HFFc6 (cell line): ENCODE measurements at places on chromosomes 7 and 10. TPM values are rescaled to one million over a fixed set of nuclear protein-coding genes. Genes with fewer than 3 reads are reported as not detected.
A peak's percentile ranks its signal among the peaks of the same experiment; 100 is the strongest.

DNA sequence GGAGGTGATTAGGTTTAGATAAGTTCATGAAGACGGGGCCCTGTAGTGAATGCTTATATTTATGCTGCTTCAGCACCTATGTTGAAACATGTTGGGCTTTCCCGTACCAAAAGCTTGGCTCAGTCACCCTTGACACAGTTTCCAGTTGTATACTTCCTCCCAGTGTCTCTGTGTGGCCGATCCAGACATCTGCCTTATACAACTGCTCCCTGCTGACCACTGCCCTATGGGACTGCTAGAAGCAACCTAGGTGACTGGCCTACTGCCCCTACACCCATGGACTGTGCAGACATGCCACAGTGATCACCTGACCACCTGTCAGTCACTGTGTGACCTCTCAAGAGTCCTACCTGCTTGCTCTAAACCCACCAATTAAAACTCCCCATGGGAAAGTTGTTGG lies 22.6 kb upstream of the TSPAN13 start:
- DNase-seq, result no peak

GRCh38 chr10:75828413-75828812 lies 397.0 kb downstream of the LRMDA start:
- DNase-seq, result no peak

GRCh38 chr7:79272066-79272669 lies 181.3 kb downstream of the MAGI2 start:
- peak; percentile 36 for DNase-seq

GRCh38 chr7:126486806-126487205 lies 765.9 kb downstream of the GRM8 start:
- no peak for DNase-seq

- DNase-seq, result no peak
These were observed 3.4 kb downstream of the C10orf53 start for GRCh38 chr10:49682879-49683278.

DNA sequence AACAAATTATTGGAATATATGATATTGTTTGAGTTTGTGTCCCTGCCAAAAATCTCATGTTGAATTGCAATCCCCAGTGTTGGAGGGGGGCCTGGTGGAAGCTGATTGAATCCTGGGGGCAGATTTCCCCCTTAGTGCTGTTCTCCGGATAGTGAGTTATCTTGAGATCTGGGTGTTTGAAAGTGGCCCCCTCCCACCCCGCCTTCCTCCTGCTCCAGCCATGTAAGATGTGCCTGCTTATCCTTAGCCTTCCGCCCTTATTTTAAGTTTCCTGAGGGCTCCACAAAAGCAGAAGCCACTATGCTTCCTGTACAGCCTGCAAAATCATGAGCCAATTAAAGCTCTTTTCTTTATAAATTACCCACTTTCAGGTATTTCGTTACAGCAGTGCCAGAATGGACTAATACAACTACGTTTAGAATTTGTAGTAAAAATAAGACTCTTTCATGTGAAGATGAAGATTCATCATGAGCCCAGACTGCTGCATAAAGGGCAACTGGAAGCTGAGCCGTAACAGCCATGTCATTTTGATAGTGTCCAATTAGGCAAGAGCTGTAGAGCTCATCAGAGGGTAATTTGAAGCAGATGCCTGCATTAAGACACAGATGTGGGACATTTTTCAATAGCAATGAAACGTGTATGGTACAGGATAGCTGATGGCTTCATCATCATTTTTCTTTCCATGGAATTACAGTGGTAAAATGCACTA lies 1007.2 kb downstream of the REEP3 start:
- DNase-seq, result no peak

DNA sequence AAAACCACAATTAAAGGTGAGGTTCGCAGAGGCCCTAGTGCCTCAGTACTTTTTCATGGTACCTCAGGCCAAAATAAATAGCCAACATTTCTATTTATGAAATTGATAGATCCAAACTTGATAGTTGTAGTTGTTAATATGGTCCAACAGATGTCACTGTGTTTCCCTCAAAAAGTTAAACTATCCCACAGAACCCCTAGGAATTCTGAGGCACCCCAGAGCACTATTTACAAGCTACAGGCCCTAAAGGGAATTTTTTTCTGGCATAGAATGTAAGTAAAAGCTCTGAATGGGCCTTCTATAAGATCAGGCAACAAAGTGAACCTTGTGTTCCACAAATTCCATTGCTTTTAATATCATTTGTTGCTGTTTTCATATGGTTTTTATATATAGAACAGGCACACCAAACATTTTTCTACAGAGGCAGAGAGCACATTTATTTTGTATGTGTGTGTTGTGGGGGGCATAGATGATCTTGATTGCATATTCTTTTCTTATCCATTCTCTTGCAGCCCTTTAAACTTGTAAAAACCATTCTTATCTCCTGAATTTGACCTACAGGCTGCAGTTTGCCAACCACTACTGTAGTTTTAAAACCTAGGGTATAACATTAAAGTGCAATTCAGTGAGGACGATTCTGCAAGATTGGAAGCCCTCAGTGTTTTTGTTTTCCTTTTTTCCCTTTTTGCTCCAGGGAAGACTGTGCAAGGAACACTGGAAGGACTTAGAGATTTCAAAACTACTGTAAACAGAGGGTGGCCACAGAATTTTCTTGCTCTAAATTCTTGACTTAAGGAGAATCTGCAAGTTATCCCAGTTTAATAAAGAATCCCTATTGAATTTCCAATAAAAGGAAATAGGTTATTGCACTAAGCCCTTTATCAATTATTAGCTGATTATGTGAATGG lies 3.5 kb upstream of the ARL4A start:
- DNase-seq, result peak; percentile 19

DNA sequence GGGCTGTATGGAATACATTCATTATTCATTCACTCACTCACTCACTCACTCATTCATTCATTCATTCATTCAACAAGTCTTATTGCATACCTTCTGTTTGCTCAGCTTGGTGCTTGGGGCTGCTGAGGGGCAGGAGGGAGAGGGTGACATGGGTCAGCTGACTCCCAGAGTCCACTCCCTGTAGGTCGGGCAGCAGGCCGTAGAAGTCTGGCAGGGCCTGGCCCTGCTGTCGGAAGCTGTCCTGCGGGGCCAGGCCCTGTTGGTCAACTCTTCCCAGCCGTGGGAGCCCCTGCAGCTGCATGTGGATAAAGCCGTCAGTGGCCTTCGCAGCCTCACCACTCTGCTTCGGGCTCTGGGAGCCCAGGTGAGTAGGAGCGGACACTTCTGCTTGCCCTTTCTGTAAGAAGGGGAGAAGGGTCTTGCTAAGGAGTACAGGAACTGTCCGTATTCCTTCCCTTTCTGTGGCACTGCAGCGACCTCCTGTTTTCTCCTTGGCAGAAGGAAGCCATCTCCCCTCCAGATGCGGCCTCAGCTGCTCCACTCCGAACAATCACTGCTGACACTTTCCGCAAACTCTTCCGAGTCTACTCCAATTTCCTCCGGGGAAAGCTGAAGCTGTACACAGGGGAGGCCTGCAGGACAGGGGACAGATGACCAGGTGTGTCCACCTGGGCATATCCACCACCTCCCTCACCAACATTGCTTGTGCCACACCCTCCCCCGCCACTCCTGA lies 2.4 kb downstream of the EPO start:
- no peak for DNase-seq

- DNase-seq, result no peak
These were observed 15.2 kb upstream of the PILRB start for GRCh38 chr7:100342765-100343164.

- DNase-seq, result no peak
These were observed 750.2 kb upstream of the IGFBP3 start for GRCh38 chr7:46671108-46671769.

- DNase-seq, result peak; percentile 13
These were observed 206.9 kb upstream of the PHYHIPL start for GRCh38 chr10:58969576-58969975.

DNA sequence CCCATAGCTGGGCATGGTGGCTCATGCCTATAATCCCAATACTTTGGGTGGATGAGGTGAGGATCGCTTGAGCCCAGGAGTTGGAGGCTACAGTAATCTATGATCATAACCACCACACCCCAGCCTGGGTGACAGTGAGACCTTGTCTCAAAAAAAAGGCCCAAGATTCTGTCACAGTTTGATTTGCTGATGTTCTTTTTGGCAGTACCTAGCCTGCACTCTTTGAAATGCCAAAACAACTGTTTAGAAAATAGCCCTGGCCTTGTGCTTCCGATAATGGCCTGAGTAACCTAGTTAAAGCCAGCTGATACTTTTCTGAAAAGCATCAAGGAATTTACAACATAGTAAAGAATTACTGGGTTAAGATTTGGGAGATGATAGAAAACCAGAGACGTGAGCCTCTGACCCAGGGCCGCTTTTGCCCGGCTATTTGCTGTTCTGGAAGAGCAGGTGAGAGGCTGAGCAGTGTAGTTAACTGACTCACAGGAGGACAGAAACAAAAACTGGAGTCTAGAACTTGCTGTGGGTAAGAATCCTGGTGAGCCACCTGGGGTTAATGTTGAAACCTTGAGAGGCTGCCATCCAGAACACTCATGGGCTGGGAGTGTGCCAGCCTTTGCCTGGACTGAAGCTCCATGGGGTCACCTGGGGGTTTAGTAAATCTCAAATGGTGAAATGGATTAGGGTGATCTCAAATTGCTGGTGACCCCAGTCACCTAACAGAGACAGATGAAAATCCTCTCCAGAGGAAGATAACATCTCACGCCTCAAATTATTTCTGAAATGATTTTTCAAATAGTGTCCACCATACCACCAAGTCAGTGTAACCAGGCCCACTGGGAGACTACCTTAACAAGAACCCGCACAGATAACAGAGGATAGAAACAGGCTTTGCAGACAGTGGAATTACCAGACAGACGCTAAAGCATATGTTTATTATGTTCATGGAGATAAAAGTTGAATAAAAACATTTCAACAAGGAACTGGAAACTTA lies 51.8 kb downstream of the GALNT11 start:
- no peak for DNase-seq

- no peak for DNase-seq
These were observed 41.1 kb upstream of the RET start for GRCh38 chr10:43035800-43036199.

DNA sequence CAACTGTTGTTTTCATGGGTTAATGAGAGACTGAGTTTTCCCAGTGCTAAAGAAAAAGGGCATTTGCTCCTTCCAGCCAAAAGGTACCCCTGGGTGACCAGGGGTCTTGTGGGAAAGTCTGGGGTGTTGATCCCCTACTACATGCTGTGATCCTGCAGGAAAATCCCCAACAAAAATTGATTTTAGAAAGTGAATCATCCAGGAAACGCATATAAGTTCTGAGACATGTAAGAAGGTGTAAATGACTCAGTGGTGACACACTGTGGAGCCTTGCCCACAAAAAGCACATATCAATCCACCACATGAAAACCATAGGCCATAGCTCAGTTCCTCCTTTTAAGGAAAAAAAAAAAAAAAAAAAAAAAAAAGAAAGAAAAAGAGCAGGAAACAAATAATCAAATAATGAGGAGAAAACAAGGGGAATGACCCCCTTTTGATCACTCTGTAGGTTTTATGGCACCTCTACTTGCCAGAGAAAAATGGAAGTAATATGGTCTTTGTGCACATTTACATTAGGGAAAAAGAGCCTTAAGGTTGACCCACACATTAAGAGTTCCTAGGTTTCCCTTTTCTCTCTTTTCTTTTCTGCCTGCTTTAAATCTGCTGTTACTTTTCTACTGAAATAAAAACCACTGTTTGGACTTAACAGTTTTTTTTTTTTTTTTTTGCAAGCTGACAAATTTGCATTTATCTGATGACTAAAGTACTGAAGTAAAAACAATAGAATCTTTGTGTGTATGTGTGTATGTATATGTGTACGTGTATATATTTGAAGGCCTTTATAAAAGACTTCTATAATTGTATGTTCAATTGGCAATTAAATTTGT lies 386.0 kb downstream of the KIF20B start:
- DNase-seq, result no peak

DNA sequence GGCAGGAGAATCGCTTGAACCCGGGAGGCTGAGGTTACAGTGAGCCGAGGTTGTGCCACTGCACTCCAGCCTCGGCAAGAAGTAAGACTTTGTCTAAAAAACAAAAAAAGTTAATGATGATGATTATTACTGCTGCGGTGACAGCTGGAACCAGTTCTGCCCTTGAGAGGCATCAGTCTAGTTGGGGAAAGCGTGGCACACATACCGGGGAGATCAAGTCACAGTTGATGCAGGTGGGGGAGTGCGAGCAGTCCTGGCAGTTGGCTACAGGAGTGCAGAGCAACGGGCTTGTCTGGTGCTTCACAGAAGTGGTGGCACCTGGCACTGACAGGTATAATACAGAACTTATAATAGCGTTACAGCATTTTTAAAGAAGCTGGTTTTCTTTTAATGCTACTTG lies 173.0 kb downstream of the ARHGAP21 start:
- DNase-seq, result no peak

- no peak for DNase-seq
These were observed 14.6 kb downstream of the FGL2 start for GRCh38 chr7:77184990-77185389.

- DNase-seq, result no peak
These were observed 120.7 kb downstream of the TRRAP start for GRCh38 chr7:98998821-98999725.

- no peak for DNase-seq
These were observed 8.5 kb downstream of the ARL4A start for GRCh38 chr7:12695965-12696364.

GRCh38 chr7:133016604-133017003 lies 65.3 kb downstream of the CHCHD3 start:
- no peak for DNase-seq

- no peak for DNase-seq
These were observed 788.4 kb upstream of the SORCS1 start for GRCh38 chr10:107952649-107953556.

DNA sequence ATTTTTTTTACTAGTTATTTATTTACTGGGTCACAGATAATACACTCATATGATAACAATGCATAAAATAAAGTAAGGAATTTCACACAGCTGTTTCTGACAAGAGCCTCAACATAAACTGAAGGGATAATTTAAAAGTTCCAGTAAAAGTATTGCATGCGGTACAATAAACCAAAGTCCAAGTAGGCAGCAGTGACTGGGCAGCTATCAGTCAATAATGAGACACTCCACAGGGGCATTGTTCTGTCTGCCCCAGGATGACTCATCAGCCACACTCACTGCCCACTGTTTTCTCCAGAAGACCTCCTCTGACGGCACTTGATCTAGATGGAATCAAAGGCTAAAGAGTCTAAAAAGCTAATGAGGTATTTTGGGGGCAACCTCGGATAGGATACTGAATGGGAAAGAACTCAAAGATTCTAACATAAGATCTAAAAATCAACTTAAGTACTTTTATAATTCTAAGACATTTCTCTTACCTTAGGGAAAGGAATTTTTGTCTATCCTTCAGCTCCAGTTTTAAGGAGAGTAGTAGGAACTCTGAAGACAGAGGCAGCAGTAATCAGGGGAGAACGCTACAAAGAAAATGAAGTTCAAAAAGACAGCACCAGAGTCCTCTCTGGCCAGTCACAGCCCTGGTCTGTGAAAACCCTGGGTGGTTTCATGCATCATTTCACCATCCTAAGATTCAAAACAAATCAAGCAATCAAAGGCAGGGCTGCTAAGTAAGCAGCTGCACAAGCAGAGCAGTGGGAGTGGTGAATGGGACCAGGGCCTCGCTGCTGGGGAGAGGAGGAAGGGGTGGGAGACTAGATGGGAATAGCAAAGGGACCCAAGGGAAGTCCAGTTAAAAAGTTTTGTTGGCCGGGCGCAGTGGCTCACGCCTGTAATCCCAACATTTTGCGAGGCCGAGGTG lies 175.1 kb downstream of the AVL9 start:
- DNase-seq, result peak; percentile 1

The CPA2 gene
- not detected in 3 replicates for total RNA-seq

The CC2D2B gene
- not detected in 3 replicates for total RNA-seq

The SPDYE16 gene
- total RNA-seq, result not detected in 3 replicates

The H2BK1 gene
- total RNA-seq, result not detected in 3 replicates

The KCNMA1 gene
- total RNA-seq, result 91.0 to 191 TPM (median 155 TPM) in 3 replicates

The SPDYE9 gene
- not detected in 3 replicates for total RNA-seq
